ENCODE measurements at places on chromosomes 13 and 19.

DNA sequence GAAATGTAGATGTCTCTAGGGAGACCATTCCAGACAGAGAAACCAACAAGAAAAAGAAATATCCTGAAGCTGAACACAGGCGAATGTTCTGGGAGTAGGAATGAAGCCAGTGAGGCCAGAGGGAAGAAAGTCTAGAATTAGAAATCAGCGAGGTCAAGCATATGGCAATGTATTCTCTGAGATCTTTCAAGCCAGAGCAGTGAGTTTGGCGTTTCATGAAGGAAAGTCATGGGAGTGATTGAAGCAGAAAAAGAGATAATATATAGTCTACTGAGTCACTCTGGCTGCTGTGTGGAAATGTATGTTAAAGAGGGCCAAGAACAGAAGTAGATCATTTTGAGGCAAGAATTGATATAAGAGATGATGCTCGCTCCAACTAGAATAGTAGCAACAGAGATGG, 576.0 kb downstream of the PCDH17 start:
- DNase-seq, result no peak

GRCh38 chr13:21012841-21013681, 48.3 kb downstream of the LATS2 start:
- no peak for DNase-seq

- no peak for DNase-seq
Observed at GRCh38 chr19:17246681-17247425, 1.1 kb upstream of the NR2F6 start.

GRCh38 chr19:1133471-1133929, 29.7 kb downstream of the GPX4 start:
- DNase-seq, result peak; percentile 85

DNA sequence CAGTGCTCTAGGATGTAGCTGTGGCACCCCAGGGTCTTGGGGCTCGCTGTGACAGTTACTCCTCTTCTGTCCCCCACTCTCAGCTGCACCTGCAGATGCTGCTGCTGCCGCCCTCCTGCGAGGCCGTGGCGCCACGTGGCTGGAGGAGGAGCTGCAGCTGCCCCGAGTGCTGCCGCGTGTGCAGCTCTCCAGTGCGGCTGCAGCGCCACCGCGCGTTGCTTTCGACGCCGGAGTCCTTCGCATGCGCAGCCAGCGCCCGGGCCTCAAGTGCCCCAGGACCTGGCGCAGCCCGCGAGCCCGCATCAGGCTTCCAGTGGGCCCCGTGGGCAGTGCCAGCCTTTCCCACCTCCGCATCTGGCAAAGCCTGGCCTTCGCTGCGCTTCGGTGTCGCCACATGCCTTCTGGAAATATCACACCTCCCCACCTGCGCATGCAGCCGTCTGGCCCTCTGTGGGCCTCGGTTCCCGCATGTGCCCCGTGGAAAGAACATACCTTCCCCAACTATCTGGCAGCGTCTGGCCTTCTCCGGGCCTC, 692 bp upstream of the ZNF580 start:
- peak; percentile 79 for DNase-seq

All from stimulated activated CD4-positive, alpha-beta T cell treated with anti-CD3 and anti-CD28 coated beads, Interleukin-15, amount 100 ng/mL, for 24 hours (primary cell).